ENCODE measurements at places on chromosomes 2 and 18. TPM values are rescaled to one million over a fixed set of nuclear protein-coding genes. Genes with fewer than 3 reads are reported as not detected.

The COPS9 gene
- 182 TPM for polyA plus RNA-seq

GRCh38 chr18:70499218-70499691, 210.4 kb downstream of the SOCS6 start:
- DNase-seq, result no peak

The CKAP2L gene
- 0.16 TPM for polyA plus RNA-seq

GRCh38 chr18:46756025-46756558, 761 bp downstream of the ST8SIA5 start:
- no peak for DNase-seq

DNA sequence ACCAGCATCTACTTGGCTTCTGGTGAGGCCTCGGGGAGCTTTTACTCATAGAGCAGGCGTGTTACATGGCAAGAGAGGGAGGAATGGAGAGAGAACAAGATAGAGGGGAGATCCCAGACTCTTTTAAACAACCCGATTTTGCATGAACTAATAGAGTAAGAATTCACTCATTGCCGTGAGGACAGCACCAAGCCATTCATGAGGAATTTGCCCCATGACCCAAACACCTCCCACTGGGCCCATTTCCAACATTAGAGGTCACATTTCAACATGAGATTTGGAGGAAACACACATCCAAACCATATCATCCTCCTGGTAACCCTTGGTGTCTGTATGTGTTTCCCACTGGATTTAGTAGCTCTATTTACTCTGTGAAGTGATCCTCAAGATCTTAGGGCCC, 249.9 kb upstream of the SP5 start:
- DNase-seq, result no peak

The KCNG2 gene
- polyA plus RNA-seq, result not detected

DNA sequence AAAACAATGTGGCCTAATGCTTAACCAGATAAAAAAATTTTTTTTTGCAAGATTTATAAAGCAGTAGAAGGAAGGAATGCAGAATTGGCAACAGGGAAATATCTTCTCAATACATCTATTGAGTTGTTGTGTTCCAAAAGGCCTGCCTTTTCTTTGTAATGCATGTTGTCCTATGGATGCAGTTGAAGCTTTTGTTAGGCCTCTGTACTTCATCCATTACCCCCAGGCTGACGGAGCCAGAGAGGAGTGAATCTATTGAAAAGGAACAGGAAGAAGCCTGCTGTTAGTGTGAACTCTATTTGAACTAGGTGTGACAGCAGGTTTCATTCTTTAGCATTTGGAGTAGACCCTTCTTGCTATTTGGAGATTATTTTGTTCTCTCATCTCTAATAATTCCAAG, 56.5 kb downstream of the MTX2 start:
- DNase-seq, result no peak

DNA sequence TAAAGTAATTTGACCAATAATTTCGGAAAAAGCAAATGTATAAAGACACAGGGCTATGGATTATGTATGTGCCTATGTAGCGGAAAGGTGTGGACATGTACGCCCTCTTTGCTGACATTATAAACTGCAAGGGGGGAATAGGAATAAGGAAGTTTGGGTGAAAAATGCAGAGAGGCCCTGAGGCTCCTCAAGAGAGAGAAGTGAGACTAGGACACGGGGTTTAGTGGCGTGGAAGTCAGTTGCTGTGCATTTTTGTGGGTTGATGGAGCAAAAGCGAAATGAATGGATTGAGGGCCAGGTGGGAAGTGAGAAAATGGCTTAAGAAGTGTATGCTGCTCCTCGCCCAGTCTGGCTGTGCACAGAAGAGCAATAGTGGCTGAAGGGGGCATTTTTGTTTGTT, 96.2 kb upstream of the B3GNT7 start:
- peak; percentile 61 for DNase-seq

GRCh38 chr2:70322518-70322917, 20.7 kb upstream of the FAM136A start:
- DNase-seq, result no peak

Measured in naive B cell (primary cell).